Epithelial cell of umbilical artery (primary cell): ENCODE measurements at places on chromosomes 1 and 21. TPM values are rescaled to one million over a fixed set of nuclear protein-coding genes. Genes with fewer than 3 reads are reported as not detected.

The FOXD2 gene
- under 0.01 TPM in 1 of 2 replicates, not detected in the other for total RNA-seq

The HPDL gene
- total RNA-seq, result 5.2 and 6.1 TPM in 2 replicates

The RNU1-3 gene
- total RNA-seq, result under 0.01 and 5,836 TPM in 2 replicates

The PDC gene
- total RNA-seq, result not detected in 2 replicates

The CITED4 gene
- total RNA-seq, result 5.5 and 16.4 TPM in 2 replicates

The NTRK1 gene
- under 0.01 TPM in 1 of 2 replicates, not detected in the other for total RNA-seq

The DIRAS3 gene
- 0.91 and 0.97 TPM in 2 replicates for total RNA-seq

The RGS1 gene
- total RNA-seq, result not detected in 2 replicates
